ENCODE measurements at places on chromosomes 1 and 21.
A peak's percentile ranks its signal among the peaks of the same experiment; 100 is the strongest.

GRCh38 chr1:46480959-46481646 lies 8.5 kb upstream of the DMBX1 start:
- DNase-seq, result no peak

DNA sequence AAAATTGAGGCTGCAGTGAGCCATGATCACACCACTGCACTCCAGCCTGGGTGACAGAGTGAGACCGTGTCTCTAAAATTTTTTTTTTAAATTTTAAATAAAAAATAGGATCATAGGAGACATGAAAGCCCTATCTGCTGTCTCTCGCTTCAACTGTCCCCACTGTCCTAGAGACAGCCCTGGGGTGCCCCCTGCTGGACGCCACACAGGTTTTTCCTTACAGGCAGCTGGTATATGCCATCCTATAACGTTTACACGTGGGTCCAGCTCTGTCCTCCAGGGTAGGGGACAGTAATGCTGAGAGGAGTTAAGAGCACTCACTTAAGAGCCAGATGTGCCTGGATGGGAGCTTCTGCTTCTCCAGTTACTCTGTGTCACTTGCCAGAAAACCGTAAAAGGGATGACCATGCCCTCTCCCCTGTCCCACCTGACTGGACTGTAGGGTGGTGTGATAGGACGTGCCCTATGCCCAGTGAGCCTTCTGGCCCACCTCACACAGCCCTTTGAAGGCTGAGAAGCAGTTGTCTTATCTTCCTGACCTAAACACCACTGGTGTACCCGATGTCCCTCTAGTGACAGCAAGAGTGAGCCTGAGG lies 8.5 kb downstream of the FBXO2 start:
- peak; percentile 78 for DNase-seq

DNA sequence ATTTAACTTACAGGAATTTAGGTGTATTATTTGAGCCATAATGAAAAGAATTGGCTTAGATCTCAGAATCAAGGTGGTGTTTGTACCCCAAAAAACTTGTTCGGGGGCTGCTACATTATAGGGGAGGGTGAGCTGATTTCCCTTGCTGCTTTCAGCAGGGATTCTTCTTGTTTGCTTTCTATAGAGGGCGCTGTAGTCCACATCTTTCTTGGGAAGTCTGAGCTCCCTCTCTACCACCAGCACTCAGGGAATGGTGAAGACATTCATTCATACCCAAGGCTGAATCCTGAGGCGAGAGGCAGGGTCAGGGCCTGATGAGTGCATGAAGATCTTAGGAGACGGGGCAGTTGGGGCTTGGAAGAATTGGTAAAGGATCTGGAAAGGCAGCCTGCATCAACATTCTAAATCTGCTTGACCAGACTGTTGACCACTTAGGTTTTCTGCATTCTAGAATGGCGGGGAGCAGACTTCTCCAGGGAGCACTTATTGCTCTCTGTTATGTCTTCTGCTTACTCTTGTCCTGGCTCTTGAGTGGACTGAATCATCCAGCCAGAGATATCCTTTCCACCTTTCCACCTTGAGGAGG lies 18.9 kb downstream of the SPATA46 start:
- peak; percentile 52 for DNase-seq

- DNase-seq, result no peak
Measured at GRCh38 chr1:61639608-61640336, 85.2 kb downstream of the TM2D1 start.

DNA sequence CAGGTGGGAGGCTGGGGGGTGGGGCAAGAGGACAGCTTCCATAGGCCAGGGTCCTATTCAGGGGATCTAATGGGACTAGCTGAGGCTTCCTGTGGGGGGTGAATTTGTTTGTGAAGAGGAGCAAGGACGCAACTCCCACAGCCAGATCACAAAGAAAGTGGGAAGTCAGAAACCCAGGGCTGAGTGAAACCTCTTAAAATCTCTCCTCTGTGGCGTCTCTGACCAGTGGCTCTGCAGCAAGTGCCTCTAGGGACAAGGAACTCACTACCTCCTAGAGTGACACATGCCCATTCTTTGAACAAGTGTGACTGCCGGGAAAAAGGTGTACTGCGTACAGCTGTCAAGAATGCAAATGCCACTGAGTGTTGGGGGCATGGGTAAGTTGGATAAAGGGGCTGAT lies 187.9 kb downstream of the HIVEP3 start:
- DNase-seq, result no peak
